ENCODE measurements at places on chromosomes 4 and X.

- DNase-seq, result no peak
Measured at GRCh38 chr4:123412091-123412505, 15.5 kb downstream of the SPRY1 start.

GRCh38 chr4:175330236-175330635 lies 412.1 kb downstream of the ADAM29 start:
- peak; percentile 48 for DNase-seq

DNA sequence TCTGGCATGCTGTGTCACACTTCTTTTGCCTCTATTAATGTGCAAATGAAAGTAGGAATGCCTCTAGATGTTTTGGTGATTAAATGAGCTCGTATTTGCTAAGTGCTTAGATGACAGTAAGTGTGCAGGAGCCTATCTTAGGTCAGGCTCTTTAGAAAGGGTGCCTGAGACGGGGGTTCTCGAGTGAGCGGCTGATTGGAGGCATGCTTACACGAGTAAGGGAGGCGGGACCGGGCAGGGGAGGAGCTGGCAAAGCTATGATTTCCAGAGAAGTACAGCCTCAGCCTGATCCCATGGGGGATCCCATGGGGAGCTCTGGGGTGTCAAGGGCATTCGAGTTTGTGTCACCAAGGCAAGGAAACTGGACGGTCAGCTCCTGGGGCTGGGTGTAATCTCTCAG lies 44.8 kb downstream of the CLDN34 start:
- no peak for DNase-seq

DNA sequence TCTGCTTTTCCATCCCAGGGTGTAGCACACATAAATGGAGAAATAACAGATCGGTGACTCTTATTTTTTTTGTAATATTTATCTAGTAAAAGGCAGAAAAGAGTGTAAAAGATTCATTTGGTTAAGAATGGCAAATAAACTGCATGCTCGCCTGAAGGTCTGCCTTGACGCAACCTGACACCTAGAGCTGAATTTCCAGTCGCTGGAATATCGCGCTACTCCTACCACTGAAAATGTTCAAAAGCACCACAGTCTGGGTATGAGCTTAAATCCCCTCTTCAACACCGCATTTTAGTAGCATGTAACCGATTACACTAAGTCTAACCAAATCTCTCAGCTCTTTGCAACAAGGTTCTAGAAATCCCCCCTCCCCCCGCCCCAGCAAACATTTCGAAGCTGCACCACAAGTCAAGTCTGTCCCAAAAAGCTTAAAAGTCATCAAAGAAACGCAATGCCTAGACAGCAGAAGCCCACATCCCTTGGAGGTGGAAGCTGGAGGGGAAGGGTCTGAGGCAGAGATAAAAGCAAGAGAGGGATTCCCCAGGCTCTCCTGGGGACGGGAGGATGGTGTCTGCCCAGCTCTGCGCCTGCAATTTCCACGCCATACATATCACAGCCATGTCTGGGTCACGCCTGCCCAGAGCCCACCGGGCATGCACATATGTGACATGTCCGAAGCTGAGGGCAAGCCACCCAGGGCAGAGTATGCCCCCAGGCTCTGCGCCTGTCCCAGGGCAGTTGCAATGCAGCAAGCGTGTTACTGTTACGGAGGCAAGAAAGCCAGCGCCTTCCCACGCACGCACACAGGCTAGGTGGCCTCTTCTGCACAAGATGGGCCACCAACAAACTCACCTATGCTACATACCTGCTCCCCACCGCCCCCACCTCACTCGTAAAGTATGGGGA lies 1.4 kb downstream of the FGF13 start:
- no peak for DNase-seq

DNA sequence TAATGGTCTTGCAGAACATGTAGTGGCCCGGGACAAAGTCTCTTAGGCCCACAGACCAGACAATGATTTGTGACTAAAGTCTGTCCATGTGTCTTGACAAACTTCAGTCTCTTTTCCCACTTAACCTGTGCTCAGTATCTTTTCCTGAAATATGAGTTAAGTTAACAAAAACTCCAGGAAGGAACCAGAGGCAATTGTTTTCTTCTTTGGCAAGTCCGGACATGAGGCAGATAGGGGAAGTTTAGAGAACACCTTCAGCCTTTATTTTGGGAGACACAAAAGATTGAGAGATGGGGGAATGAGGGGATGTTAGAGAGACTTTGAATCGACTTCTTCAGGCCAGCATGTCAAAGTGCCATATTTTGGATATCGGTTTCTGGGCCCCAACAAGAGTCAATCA lies 80.2 kb upstream of the FRMPD4 start:
- no peak for DNase-seq

- DNase-seq, result no peak
Measured at GRCh38 chr4:31020363-31020762, 300.2 kb downstream of the PCDH7 start.

- DNase-seq, result peak; percentile 31
Measured at GRCh38 chr4:122728856-122729255, 3.6 kb upstream of the BBS12 start.

DNA sequence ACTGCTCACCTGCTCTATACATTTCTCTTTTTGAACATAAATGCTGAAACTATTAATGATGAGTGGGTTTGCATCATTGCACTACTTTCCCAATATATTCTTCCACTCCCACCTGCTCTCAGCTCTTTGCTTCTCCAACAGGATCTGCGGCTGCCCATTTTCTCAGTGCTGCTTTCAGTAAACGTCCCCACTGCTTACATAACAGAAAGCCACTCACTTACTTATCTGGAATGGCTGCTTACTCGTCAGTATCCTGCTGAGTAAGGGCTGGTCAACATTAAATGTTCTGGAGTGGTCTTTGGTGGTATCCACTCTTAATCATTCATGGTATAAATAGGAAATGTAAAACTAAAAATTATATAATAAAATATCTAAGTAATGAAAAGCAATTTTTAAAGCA lies 112.8 kb upstream of the HPF1 start:
- no peak for DNase-seq

GRCh38 chr4:180665994-180666824 lies 1577.0 kb upstream of the TENM3 start:
- DNase-seq, result peak; percentile 31

GRCh38 chrX:114178126-114178525 lies 405.8 kb upstream of the HTR2C start:
- DNase-seq, result no peak

DNA sequence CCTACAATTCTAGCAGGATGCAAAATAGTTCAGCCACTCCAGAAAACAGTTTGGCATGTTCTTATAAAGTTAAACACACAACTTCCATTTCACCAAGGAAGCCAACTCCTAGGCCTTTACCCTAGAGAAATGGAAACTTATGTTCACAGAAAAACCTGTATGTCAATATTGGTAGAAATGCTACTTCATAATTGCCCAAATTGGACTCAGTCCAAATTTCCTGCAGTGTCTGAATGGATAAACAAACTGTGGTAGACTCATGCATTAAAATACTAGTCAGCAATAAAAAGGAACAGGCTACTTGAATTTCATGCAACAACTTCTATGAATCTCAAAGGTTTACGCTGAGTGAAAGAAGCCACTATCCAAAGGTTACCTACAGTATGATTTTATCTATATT lies 1738.8 kb upstream of the IGFBP7 start:
- no peak for DNase-seq

Measured in AG10803 (cell line).